ENCODE measurements at places on chromosomes 12 and 14. TPM values are rescaled to one million over a fixed set of nuclear protein-coding genes. Genes with fewer than 3 reads are reported as not detected.

The KLC1 gene
- total RNA-seq: 97.3 TPM

The PLA2G1B gene
- not detected for total RNA-seq

The GPR135 gene
- total RNA-seq: 1.0 TPM

The FBRSL1 gene
- total RNA-seq: 82.4 TPM

The MIP gene
- total RNA-seq: 0.20 TPM
